ENCODE measurements at places on chromosomes 6 and 20.

DNA sequence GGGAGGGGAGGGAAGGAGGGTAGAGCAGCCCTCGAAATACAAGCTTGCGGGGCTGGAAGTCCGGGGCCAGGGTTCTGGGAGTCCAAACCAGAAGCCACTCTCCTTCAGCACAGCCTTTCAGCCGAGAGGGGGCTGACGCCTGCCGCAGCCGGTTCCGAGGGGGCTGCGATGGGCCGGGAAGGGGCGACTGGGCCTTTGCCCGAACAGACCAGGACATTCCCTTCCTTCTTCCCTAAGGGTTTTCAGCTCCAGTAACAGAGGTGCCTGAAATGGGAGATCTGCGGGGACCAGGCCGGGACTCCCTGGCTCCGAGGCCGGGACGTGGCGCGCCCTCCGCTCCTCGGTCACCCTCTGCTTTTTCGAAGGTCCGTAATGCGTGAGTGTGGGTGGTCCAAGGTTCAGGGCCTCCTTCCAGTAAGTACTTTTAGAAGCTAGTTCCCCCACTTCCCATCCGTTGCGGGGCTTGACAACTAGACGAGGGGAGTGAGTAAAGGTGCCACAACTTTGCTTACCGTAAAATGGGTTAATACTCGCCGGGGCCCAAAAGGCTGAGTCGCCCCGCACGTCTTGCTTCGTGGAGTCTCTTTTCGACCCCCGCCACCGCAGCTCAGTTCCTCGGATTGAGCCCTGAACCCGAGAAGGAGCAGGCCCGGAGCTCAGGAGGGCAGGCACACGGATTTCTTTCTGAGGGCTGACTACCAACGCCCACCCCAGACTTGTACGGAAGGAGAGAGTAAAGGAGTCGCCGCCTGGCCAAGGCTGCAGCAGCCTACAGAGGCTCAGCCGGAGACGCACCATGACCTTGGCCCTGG lies 2.9 kb upstream of the OLIG3 start:
- DNase-seq: no peak

GRCh38 chr20:37598100-37598543 lies 70.4 kb upstream of the BLCAP start:
- no peak for DNase-seq

GRCh38 chr6:169445661-169446581 lies 192.3 kb upstream of the THBS2 start:
- no peak for DNase-seq

DNA sequence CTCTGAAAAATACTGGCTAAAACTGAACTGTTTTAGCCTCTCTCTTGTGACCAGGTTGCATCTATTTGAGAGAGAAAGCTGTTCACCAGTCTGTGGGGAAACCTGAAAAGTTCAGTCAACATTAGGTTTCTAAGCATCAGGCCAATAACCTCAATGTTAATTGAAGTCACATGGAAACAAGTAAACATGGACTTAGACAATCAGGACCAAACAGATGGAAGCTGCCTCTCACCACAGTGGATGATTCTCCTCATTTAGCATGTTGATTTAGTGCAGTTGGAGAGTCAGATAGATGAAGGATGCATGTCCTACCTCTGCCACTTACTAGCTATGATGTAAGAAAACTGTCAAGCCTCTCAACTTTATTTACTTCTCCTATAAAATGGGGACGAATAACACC lies 18.2 kb downstream of the SCGN start:
- DNase-seq: no peak

DNA sequence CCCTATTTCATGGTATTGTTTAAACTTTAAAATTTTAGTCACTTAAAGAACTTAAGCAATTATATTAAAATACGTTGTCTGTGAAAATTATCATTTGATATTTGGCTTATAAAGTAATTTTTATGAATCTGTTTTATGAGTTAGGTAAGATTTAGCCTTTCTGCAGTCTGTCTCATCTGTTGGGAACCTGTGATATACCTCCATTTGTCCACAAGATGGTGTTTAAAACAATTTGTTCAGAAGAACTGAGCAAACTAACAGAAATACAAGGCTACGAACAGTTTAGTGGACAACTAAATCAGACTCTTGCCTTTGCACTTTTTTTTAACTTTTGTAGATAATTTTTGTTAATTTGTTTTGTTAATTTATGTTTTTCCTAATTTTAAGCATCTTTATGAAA lies 92.4 kb downstream of the COL9A1 start:
- DNase-seq: no peak

- no peak for DNase-seq
Measured at GRCh38 chr20:48944663-48945297, 23.3 kb downstream of the ARFGEF2 start.

- no peak for DNase-seq
Measured at GRCh38 chr6:11625302-11625701, 87.8 kb downstream of the TMEM170B start.

DNA sequence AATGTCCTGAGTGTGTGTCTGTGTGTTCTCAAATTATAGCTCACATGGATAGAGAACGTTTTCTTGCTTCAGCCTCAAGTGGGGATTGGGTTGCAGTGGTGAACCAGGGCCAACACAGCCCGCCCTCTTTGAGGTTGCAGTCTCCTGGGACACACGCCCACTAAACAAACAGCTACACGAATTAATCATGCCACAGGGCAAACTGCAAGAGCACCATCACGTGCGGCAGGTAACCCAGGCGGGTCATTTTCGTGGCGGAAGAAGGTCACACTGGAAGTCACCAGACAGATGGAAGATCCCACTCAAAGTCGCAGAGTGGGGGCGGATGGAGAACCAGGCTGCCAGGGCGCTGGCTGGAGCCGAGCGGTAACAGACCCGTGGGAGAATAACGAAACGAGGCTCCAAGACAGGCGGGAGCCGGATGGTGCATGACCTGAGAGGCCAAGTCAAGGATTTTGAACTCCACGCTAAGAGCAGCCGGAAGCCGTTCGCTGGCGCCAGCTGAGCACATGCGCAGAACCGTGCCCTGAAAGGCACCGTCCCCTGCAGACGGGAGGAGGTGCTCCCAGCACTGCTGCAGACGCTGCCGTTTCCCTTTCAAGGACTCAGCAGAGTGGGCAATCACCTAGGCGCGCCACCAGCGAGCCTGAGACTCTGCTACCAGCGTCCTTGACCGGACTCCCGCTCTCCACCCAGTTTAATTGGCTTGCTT lies 10.7 kb downstream of the DLL1 start:
- no peak for DNase-seq

DNA sequence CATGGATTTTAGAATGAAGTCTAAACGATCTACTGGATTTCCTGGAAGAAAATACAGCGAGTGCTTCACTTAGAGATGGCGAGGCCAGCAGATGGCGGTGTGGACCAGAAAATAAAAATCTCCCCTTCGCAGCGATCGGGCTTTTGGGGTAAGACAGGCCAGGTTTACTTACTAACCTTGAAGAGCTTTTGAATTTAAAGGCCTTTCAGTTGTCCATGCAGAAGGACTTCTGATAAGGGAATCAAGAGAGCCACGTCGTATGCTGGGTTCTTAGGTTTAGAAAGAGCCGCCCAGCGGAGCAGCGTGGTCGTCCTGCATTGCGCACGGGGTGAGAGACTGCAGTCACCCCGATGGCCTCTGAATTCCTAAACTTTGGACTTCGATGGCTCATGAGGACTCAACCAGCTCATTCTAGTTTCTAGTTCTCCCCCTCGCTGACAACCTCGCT lies 125.2 kb upstream of the RALGAPA2 start:
- DNase-seq: peak; percentile 50

GRCh38 chr6:52840763-52841585 lies at the start of gene GSTA5:
Gene GSTA5 (minus strand): TSS chr6:52840813.
- no peak for DNase-seq

DNA sequence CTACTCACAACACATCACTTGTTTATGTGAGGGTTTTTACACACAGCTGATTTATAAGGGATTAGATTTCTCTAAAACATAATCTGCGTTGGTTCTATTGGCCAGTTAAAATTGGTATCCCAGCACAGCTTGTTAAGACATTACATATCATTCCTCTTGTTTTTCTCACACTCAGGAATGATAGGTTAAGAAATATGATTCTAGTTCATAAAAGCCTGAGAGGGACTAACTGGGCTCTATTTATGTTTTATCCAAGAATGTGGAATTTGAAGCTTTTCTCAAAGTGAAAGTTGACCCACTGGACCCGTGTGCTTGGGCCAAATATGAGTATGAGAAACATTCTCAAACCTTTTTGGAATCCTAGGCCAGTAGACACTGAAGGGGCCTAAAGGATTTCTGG lies 117.3 kb downstream of the TMEM170B start:
- no peak for DNase-seq

GRCh38 chr20:11429168-11429567 lies 488.5 kb upstream of the BTBD3 start:
- DNase-seq: no peak

- no peak for DNase-seq
Measured at GRCh38 chr6:141326426-141326825, 806.3 kb upstream of the GJE1 start.

- DNase-seq: no peak
Measured at GRCh38 chr6:169938731-169939130, 187.3 kb downstream of the ERMARD start.

- no peak for DNase-seq
Measured at GRCh38 chr20:34185766-34186620, 55.2 kb upstream of the ASIP start.

DNA sequence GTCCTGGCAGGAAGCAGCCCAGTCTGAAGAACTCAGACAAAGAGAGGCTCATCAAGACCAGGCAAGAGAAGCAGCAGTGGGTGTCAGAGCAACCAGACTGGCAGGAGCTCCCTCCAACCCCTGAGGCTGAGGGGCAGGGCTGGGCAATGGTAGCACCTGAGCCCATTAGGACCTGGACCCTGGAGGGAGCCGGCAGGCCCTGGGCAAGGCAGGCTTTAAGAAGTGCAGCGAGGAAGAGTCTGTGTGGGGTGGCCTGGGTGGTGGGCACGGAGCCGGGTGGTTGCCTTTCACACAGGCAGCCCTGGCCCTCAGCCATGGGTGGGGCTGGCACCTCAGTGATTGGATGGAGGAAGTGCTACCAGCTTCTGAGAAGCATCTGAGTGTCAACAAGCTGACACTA lies 33.1 kb upstream of the IRF4 start:
- DNase-seq: no peak

GRCh38 chr20:36726168-36726567 lies 19.7 kb downstream of the NDRG3 start:
- DNase-seq: no peak

DNA sequence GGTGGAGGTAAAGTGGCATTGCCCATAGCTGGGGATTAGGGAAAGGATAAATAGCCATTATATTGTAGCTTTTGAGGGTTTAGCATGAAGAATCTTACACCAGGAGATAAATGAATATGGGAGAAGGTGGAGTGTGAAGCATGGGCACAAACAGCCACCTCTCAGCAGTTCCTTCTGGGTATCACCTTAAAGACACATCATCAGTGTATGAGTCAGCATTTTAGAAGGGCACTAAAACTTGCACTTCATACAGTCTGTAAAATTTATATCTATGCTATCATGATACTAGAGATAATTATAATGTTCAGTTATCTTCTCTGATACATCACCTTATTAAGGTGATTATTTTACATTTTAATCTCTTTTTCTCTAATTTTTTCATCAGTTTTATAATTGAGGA lies 25.3 kb downstream of the SLC35A1 start:
- DNase-seq: no peak

DNA sequence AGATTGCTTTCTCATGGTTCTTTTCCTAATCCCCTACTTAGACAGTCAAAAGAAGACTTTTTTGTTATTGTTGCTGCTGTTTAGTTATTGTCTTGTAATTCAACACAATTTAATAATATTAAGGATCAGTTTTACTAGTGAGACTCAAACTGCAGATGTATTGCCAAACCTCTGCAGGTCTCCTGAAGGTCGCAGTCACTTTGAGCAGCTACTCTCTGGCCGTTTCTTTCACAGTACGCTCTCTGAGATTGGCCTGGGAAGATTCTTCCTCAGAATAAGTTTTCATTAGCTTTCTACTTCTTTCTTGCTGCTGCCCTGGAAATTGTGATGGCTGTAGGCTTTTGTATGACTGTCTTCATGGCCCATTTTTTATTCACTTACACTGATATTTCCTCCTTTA lies 930.8 kb downstream of the QKI start:
- no peak for DNase-seq

GRCh38 chr20:61785567-61785816 lies 280.2 kb downstream of the TAF4 start:
- peak; percentile 43 for DNase-seq

- DNase-seq: no peak
Measured at GRCh38 chr6:47163536-47163935, 121.4 kb upstream of the ADGRF1 start.

DNA sequence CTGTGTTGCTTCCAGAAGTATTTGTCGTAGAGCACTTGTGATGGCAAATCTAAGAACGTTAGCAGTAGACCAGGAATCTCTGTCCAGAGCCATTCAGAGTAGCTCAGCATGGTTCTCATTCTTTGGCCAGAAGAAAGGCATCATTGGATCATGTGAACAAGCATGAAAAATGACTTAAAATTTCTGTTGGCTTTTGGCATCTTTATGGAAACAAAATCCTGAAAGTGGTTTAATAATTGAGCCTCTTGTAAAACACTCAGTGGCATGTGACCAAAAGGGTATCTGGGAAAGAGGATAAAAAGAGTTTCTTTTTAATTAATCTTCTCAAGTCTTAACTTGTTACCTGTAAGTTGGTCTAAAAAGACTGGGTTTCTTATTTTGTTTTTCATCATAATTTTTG lies 55.2 kb downstream of the PTPN1 start:
- DNase-seq: no peak

DNA sequence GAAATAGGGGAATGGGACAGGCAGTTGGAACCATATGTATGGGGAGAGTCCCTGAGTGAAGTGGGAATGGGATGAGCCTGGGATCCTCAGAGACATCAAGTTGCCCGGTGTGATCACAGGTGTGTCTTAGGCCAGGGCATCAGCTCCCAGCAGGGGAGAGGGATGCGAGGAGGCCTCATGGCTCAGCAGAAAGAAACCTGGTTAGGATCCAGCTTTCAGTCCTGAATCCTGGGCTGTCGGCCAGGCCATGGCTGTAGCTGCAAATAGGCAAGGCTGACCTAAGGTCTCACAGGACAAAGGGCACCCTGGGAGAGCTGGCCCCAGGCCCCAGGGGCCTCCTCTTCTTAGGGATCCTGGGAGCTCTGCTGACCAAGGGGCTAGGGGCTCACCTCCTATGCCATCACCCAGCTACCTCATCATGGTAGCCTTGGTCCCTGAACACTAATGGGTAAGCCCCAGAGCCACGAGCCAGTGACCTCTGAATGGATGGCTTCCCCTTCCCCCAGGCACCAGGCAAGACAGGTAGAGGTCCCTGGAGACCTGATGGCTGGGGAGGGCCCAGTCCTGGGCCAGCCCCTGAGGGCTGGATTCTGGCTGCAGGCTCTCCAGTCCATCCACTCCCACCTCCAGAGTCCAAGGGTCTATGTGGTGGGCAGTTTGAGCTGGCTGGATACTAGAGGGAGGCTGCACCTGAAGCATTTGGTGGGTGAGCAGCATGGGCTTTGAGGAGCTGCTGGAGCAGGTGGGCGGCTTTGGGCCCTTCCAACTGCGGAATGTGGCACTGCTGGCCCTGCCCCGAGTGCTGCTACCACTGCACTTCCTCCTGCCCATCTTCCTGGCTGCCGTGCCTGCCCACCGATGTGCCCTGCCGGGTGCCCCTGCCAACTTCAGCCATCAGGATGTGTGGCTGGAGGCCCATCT lies at the start of gene SLC22A7:
SLC22A7 (plus strand) TSS at position 617 of the 921 bp plus-strand sequence; CDS start at position 716, 99 bp downstream.
- DNase-seq: no peak

- peak; percentile 14 for DNase-seq
Measured at GRCh38 chr6:127118298-127119101, at the start of gene RSPO3. Gene RSPO3 (plus strand): TSS chr6:127118671. CDS start chr6:127119193, 522 bp downstream.
